ENCODE measurements at places on chromosomes 16 and 17.
A peak's percentile ranks its signal among the peaks of the same experiment; 100 is the strongest.

GRCh38 chr17:64507413-64507782, 621 bp downstream of the CEP95 start:
- DNase-seq: peak; percentile 6

DNA sequence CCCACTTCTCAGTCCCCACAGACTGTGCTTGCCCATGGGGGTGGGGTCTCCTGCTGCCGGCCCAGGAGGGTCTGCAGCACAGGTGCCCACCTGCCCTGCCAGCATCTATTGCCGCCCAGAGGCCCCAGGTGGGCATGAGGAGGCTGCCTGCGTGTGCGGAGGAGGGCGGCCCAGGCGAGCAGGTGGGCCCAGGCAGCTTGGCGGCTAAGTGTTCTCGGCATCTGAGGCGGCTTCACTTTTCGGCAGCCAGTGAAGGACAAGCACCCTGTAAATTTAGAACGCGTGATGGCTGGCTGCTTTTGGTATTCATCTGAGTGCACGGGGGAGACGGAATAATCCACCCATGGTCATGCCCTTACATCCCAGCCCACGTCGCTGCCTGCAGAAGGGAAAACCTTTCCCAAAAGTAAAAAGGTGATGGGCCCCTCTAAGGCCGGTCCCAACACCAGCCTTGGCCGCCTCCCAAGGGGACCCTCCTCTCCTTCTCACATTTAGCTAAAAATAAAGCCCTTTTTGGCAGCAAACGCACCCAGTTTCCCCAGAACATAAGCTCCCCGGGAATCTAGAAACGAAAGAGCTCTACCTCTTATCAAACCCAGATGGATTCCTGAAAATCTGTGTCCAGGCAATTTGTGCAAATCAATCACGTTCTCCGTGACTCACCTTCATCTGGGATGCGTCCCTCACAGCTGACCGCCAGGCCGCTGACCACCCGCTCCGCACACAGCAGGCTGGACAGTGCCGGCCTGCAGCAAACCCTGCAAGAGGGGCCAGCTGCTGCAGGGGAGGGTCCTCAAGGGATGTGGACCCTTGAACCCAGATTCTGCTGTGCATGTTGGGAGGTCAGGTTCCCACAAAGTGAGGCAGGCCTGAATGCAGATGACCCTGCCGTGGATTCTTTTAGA, 79.4 kb downstream of the RBFOX3 start:
- DNase-seq: no peak

DNA sequence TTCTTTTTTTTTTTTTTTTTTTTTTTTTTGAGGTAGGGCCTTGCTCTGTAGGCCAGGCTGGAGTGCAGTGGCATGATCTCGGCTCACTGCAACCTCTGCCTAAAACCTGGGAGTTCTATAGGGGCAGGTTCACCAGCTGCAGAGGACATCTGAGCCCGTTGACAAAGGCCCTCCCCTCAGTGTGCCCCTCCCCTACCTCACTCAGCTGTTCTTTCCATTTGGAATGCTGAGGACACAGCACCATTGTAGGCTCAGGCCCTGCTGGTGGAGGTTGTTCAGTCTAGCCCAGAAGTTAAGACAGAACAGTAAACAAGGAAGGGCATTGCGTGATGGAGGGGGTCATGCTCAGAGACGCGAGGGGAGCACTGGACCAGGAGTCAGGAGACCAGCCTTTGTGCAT, 21.8 kb upstream of the KIF19 start:
- no peak for DNase-seq

DNA sequence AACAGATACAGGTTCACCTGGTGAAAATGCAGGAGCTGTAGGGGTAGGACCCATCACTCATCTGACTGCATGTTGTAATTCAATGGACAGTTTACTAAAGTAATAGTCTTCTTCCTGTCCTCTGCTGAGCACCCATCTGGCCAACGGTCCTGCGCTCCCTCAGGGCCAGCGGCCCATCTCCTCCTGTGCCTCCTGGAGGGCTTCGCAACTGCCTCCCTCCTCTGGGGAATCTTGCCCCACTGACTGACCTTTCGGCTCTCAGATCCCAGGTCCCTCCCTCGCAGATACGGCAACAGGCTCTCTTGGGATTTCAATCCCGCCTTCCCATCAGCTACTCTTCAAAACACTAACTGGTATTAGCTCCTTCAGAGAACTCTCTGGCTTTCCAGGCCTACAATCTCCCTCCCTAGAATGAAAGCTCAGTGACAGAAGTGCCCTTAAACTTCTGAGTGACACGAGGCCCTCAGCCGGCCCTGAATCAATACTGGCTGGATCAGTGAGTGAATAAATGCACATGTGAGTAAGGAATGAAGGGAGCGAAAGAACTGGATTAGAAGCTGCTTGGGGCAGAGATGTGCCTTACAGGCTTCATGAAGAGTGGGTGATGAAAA, 1.3 kb downstream of the PEMT start:
- DNase-seq: no peak

All from stimulated activated CD8-positive, alpha-beta memory T cell treated with anti-CD3 and anti-CD28 coated beads, Interleukin-4, amount 100 ng/mL, for 24 hours (primary cell).